ENCODE measurements at places on chromosomes 1 and 21.

DNA sequence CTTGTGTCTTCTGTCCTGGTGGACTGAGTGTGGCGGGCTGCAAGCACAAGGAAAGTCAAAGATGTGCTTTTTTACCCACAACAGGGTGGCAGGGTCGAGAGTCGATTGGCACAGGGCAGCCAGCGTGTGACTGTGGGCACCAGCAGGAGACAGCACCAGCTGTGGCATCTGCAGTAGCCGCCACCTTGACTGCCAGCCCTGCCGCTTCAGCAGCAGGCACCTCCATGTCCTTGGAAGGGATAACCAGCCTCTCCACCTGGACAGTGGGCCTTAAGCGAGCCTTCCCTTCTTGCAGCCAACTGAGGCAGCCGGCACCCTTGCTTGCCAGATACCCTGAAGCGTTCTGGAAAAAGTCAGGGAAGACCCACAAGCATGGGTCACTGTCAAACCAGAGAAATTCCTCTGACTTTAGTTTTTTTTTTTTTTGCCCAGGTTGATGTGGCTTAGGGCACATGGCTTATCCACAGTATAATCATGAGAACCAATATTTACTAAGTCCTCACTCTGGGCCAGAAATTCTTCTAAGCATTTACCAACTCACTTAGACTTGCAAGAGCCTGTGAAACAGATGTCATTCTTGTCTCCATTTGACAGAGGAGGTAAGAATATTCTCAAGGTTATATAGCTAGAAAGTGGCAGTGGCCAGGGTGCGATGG, 30.1 kb upstream of the PTGFRN start:
- no peak for DNase-seq

DNA sequence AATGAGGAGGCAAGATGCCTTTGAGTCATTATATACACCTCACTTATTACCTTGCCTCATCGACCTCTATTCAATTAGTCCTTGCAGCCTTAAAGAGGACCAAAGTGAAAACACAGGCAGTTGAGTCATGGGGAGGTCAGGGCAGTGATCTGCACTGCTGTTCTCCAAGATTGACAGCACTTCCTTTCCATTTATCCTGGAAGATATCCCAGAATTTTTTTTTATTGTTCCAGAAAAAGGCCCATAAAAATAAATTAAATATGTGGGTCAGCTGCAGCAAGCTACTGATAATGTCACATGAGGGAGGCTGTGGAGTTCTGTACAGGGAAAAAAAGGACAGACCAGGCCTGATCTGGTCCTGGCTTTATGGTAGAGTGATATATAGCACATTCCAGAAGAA, 33.2 kb upstream of the CDC42BPA start:
- peak; percentile 62 for DNase-seq

DNA sequence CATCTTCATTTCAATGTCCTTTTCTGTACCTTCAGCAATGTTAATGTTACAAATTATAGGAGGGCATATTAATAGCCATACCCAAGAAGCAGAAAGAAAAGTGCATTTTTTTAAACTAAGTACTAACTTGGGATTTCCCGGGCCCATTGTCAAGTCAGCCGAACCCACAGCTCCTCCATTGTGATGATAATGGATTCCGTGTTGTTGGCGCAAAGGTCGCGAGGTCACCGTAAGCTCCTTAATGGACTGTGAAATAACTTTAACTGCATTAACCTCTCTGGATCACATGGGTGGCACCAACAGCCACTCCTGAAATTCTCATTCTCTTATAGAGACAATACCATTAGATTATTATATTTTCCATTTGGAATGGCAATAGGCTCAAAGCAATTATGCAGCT, 250.6 kb upstream of the RRP15 start:
- DNase-seq: no peak

GRCh38 chr1:115669002-115669673, 27.4 kb downstream of the VANGL1 start:
- peak; percentile 87 for DNase-seq

DNA sequence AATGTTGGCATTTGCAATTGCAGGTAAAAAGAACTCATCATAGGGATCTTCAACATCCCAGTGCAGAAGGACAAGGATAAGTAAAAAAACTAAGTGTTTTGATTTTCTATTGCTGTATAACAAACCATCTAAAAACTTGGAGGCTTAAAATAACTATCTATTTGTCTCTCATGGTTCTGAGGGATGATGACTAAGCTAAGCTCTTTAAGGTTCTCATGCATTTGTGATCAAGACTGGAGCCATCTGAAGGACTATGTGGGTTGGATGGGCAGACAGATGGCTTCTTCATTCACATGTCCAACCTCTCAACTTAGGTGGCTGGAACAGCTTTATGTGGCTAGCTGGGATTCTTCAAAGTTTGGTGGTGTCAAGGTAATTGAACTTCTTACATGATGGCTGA, 51.5 kb downstream of the RPL5 start:
- no peak for DNase-seq

DNA sequence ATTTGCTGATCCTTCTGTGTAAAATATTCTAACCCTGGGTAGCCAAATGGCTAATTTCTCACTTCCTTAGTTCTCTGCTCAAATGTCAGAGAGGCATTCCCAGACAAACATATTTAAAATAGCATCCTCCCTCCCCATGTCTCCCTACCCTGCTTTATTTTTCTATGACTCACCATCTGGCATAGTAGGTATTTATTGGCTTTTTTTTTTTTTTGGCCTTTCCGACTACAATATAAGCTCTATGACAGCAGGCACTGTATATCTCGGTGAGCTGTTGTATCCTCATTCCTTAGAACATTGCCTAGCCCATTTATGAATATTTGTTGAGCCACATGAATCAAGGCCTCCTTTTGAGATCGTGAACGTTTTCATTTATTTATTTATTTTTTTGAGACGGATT, 1.5 kb upstream of the NEK7 start:
- DNase-seq: peak; percentile 39
